ENCODE measurements at places on chromosomes 4 and X. TPM values are rescaled to one million over a fixed set of nuclear protein-coding genes. Genes with fewer than 3 reads are reported as not detected.

The ODAM gene
- not detected for total RNA-seq

- no peak for DNase-seq
Observed at GRCh38 chrX:96407072-96407471, 277.6 kb upstream of the DIAPH2 start.

- no peak for DNase-seq
Observed at GRCh38 chrX:109384699-109385098, 97.2 kb downstream of the GUCY2F start.

GRCh38 chr4:88244816-88245579 lies 39.4 kb downstream of the PPM1K start:
- DNase-seq: peak; percentile 37

DNA sequence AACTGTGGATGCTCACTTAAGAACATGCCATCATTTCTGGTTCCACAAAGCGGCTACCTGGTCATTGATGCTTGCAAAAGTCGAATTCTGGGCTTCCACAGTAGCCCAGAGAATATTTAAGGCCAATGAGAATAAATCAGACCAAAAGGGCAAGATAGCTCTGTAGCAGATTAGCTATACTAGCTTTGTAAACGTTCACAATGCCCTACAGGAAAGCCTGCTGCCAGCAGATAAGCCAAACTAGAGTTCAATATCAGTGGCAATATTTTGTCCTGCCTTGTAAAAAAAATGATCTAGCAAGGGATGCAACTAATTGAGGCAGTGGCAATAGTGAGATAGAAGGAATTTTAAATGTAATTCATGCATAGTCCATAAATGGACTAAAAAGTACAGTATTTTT lies 387.7 kb upstream of the TEX13C start:
- DNase-seq: no peak

- DNase-seq: no peak
Observed at GRCh38 chr4:14644580-14645282, 357.6 kb upstream of the CPEB2 start.

- DNase-seq: no peak
Observed at GRCh38 chrX:38607976-38608375, 46.6 kb downstream of the TSPAN7 start.

- DNase-seq: no peak
Observed at GRCh38 chr4:86972997-86973396, 38.2 kb downstream of the AFF1 start.

All from activated CD4-positive, alpha-beta T cell treated with anti-CD3 and anti-CD28 coated beads, Interleukin-2, amount 10 ng/mL, durations not matched to agents 7 days and 5 days (primary cell).